ENCODE measurements at places on chromosomes 6 and 20.

- no peak for DNase-seq
These were observed 128.2 kb downstream of the FRK start for GRCh38 chr6:115932481-115932880.

- DNase-seq, result no peak
These were observed 40.4 kb downstream of the CD40 start for GRCh38 chr20:46158476-46158987.

- DNase-seq, result no peak
These were observed 20.3 kb downstream of the BCKDHB start for GRCh38 chr6:80126657-80127345.

DNA sequence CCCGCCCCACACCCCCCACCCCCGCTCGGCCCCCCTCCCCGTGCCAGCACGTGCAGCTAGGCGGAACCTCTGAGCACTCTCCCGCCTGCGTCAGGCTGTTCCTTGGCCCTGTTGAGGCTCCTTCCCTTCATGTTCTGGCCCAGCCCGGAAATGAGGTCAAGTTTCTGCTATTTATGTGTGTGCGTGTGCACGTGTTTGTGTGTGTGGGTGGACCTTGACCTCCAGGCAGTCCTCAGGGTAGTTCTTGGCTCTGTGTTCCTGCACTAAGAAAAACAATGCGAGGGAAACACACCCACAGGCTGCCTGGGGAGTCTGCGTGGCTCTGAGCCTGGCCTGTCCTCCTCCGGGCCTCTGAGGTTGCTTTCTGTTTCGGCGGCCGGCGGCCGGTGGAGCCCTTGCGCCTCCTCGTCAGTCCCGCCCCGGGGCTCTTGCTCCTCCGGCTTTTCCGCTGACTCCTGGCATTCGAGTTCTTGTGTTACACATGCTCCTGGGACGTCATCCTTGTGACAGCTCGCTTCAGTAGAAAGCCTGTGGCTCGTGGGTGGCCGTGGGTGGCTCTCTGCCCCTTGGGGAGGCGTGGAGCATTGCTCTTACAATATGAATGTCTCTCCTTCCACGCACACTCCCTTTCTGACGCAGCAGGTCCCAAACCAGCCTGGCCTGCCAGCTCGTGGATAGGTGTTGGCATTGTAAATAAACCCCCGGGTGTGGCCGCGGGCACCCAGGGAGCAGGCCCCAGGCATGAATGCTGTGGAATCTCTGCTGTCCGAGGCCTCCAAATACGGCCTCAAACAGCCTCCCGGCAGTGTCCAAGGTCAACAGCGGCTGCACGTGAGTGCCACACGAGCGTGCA lies 10.0 kb downstream of the SLCO4A1 start:
- DNase-seq, result peak; percentile 87

DNA sequence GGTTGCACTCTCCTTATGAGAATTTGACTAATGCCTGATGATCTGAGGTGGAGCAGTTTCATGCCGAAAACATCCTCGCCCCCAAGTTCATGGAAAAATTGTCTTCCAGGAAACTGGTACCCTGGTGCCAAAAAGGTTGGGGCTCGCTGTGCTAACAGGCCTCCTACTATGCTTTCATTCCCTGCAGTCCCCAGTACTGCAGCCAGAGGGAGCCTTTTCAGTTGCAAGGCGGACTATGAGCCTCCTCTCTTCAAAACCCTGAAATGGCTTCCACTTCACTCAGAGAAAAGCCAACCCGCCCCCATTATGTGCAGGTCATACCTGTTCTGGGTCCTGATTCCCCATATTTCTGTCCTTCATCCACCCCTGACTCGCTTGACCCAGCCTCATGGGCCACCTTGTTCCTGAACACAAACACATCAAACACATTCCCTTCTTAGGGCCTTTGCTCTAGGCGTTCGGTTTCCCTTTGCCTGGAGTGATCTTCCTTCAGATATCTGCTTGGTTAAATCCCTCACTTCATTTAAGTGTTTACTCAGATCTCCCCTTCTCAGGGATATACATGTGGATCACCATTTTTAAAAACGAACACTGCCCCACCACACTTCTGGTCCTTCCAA lies 173.7 kb downstream of the PHACTR1 start:
- no peak for DNase-seq

GRCh38 chr20:58073945-58074856 lies 154.3 kb downstream of the ANKRD60 start:
- no peak for DNase-seq

DNA sequence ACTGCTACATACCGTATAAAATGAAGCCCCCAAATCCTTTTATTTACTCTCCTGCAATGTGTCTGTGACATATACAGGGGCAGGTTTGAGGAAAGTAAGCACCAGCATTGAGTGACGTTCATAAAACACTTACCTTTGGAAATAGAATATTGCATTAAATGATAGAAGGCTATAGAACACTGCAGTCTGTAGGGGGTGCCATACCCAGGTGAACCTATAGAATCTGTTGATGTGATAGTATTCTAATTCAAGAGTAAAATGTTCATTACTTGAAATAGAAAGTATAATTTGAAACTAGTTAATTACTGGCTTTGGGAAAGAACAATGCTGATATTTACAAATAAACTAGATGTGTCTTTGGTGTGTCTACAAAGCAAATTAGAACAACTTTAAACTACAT lies 47.0 kb upstream of the PRL start:
- DNase-seq, result no peak

- DNase-seq, result no peak
These were observed 79.2 kb upstream of the STMND1 start for GRCh38 chr6:17022604-17023003.

Measured in Panc1 (cell line).